ENCODE measurements at places on chromosomes 2 and 18. TPM values are rescaled to one million over a fixed set of nuclear protein-coding genes. Genes with fewer than 3 reads are reported as not detected.

The TCF4 gene
- 52.0 TPM for total RNA-seq

The CRYGD gene
- total RNA-seq, result not detected

The TGFA gene
- total RNA-seq, result not detected

The PSMA8 gene
- not detected for total RNA-seq

The GAL3ST2 gene
- not detected for total RNA-seq

The EPG5 gene
- 16.1 TPM for total RNA-seq

All from cardiac atrium fibroblast (primary cell).